ENCODE measurements at places on chromosomes 6 and 20. TPM values are rescaled to one million over a fixed set of nuclear protein-coding genes. Genes with fewer than 3 reads are reported as not detected.
A peak's percentile ranks its signal among the peaks of the same experiment; 100 is the strongest.

GRCh38 chr6:144820270-144820669 is 535.1 kb downstream of the UTRN start:
- peak; percentile 4 for DNase-seq

DNA sequence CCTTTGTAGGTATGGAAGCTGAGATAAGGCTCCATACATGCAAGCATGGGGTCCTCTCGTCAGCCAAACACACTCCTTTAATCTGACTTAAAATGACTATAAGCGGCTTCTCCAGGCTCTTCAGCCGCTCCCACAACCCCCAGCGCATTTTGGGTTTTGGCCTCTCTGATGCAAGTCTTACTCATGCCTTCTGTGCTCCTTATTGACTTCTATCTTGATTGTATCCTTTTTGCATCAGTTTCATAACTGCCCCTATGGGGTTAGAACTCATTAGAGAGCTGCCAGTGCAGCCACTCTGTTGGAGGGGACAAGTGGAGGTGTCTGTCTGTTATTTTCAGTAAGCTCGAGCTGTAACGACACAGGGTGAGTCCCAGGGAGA is 70.1 kb upstream of the TAB2 start:
- DNase-seq = no peak

The DNMT3B gene
- 6.6 TPM for total RNA-seq

GRCh38 chr20:50193836-50194421 is 3.3 kb downstream of the CEBPB start:
- DNase-seq = no peak

- DNase-seq = peak; percentile 50
These were observed 2.3 kb downstream of the E2F3 start for GRCh38 chr6:20403766-20404640.

- DNase-seq = no peak
These were observed 396.7 kb downstream of the LAMA2 start for GRCh38 chr6:129279343-129280292.

The PAX1 gene
- total RNA-seq = not detected

The AVP gene
- not detected for total RNA-seq

GRCh38 chr6:17771609-17772008 is 64.9 kb upstream of the NUP153 start:
- DNase-seq = no peak

DNA sequence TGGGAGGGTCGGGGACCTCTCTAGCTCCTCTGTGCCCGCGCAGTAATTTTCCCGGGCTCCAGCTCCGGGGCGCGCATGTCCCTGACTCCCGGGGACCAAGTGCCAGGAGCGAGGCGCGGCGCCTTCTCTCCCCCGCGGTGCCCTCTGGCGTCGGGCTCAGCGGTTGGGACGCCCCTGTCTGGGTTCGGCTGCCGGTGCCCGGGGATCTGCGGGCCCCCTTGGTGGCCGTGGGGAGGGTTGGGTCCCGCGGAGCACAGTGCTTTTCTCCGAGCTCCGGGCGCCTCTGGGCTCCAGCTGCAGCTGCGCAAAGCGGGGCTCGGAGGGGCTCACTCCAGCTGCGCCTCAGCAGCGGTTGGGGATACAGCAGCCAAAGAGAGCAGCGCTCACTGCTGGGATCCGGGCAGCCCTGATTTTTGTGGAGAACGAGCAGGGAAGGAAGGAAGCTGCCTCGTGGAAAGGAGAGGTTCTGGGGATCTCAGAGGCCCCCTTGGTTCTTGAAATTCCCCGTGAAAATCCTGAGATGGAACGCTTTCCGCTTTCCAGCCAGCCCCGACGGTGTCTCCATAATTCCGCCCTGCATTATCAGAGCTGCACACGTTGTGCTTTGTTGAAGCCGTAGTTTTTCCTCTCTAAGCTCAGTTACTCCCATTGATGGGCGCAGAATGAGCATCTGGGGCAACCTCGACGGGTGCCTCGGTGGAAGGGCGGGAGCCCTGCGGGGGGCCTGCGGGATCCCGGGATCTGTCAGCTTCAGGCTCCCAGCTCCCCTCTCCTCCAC is 861 bp downstream of the PPP1R14C start:
- DNase-seq = no peak

DNA sequence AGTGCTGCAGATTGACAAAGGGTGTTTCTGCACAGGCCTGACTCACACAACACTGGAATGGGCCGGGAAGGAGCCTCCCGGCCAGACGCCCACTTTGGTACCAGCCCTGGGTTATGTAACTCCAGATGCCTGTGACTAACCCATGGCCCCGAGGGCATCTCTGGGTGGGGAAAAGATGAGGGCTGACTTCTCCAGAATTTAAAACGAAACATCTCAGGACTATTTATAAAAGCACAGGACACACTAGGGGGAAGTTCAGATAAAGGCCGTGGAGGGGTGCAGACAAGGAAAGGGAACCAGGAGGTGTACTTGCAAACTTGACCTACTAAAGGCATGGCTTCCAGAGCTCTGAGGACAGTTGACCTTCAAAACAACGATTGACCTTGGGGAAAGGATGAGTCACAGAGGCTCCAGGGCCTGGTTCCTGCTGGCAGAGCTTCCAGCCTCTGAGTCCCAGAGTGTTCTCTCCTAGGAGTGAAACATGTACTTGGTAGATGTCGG is 196.9 kb downstream of the NFATC2 start:
- peak; percentile 93 for DNase-seq

- DNase-seq = peak; percentile 60
These were observed 62.1 kb downstream of the FOXO3 start for GRCh38 chr6:108622641-108623298.

- DNase-seq = no peak
These were observed 31.1 kb downstream of the CD109 start for GRCh38 chr6:73727114-73727513.

DNA sequence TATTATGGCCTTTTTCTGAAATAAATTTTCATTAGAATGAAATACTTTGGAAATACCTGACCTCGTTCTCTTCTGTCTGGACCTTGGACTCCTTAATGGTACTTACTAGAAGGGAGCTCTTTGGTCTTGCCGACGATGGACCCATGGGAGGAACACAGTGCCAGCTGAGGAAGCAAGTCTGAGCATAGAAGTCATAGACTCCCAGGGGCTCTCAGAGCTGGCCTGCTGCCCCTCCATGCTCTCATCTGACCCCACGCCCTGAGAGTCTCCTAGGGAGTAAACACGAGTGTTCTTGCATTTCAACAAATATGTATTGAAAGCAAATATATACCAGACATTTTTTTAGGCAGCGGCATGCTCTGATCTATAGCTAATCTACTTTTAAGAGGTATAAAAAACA is 87.8 kb downstream of the PLEKHG1 start:
- no peak for DNase-seq

The ARMC12 gene
- total RNA-seq = not detected

The SUMO4 gene
- total RNA-seq = not detected

The MAP7 gene
- total RNA-seq = not detected

DNA sequence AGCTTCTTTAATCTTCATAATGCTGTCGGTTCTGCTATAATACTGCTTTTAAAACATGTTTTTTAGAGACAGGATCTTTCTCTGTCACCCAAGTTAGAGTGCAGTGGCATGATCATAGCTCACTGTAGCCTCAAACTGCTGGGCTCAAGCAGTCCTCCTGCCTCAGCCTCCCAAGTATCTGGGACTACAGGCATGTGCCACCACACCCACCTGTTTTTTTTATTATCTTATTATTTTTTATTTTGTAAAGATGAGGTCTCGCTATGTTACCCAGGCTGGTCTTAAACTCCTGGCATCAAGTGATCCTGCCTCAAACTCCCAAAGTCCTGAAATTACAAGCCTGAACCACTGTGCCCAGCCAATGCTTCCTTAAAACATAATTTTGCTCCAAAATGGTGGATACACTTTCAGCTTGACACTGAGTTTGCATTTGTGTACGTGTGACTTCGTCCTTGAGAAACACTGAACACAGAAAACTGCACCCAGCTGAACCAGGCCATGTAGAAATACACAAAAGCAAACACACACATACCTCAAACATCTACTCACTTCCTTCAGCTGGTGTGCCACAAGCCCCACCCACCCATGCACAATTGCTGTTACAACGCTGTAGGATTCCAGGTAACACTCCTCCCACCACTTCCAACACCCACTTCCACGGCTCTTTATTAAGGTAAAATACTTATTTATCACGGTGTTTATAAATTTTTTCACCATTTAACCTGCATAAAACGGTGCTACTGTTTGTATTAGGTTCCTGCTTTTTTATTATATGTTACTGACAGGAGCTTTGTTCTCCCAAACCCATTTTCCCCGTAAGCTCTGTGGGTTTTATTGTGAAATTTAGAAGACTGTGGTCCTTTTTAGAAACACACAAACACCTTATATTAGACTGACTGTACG is 109.1 kb downstream of the TSHZ2 start:
- peak; percentile 11 for DNase-seq

The DEFB124 gene
- total RNA-seq = not detected

The TCP11 gene
- total RNA-seq = not detected

The VWA7 gene
- total RNA-seq = 0.13 TPM

GRCh38 chr6:11609324-11610071 is 71.9 kb downstream of the TMEM170B start:
- peak; percentile 100 for DNase-seq

GRCh38 chr6:138230759-138231380 is 12.6 kb upstream of the PBOV1 start:
- no peak for DNase-seq

DNA sequence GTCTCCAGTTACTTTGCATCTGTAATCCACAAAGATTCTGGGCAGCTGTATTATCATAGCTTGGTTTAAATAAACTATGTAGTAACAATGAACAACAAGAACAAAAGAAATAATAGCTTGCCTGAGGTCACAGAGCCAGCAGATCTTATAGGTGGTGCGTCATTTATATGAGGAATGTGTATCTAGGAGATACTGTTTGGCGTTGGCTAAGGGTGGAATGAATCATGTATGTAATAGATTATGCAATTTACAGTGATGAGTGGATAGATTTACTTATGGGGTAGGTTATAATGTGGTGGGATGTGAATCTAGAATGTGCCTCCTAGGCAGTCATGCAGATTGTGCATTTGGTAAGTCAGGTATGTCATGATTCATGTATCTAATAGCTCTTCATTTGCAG is 42.8 kb downstream of the HNF4A start:
- peak; percentile 43 for DNase-seq

The CCN5 gene
- not detected for total RNA-seq

The SLC23A2 gene
- 5.1 TPM for total RNA-seq

DNA sequence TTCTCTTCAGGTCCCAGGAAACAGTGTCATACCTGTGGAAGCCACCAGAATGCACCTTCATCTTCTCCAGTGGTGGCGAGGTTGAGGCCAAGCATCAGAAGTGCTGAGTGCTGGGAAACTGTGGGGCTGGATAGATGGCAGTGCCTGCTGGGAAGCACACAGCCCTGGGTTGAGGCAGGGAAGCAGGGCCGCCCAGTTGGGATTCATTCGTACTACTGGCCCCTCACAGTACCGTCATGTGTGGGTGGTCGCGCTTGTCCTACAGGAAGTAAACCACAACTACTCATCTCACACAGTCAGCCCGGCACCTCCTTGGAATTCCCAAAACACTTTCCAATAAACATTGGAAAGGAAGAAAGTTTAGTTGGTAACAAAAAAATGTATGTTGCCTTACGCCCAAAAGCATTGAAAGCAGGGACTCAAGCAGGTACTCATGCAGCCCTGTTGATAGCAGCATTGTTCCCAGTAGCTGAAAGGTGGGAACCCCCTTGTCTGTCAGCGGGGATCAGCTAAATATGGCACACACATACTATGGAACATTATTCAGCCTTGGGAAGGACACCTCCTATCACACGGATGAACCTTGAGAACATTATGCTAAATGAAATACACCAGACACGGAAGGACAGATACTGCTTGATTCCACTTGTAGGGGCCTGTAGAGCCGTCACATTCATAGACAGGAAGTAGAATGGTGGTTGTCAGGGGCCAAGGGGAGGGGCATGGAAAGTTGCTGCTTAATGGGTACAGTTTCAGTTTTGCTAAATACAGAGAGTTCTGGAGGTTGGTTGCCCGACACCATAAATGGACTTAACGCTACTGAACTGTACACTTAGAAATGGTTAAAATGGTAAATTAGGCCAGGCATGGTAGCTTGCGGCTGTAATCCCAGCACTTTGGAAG is 162.7 kb downstream of the MTHFD1L start:
- DNase-seq = no peak

The GPR63 gene
- total RNA-seq = 0.10 TPM

GRCh38 chr6:137365707-137366437 is 128.3 kb downstream of the OLIG3 start:
- DNase-seq = no peak

The NKAIN2 gene
- not detected for total RNA-seq

- DNase-seq = no peak
These were observed 67.2 kb upstream of the TRAF3IP2 start for GRCh38 chr6:111672761-111673450.

The IPCEF1 gene
- not detected for total RNA-seq

DNA sequence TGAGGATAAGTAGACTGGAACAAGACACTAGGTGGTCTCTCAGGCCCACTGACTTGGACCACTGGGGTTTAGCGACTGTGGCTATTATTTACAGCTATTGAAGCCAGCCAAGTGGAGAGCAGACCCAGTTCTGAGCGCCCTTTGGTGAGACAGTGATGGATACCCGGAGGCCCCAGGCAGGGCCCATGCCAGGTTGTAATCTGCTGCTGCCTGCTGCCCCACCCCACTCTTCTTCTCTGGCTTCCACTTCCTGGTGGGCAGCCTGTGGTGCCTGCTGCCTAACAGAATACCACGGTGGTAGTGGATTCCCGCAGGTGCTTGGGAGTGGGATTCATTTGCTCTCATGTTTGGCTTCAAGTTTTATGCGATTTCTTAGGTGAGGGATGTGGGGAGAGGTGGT is 570 bp downstream of the RAB44 start:
- DNase-seq = no peak

- DNase-seq = no peak
These were observed 1.1 kb upstream of the STX7 start for GRCh38 chr6:132513831-132514545.
